BJ (cell line): ENCODE measurements at places on chromosomes 2 and 18.

DNA sequence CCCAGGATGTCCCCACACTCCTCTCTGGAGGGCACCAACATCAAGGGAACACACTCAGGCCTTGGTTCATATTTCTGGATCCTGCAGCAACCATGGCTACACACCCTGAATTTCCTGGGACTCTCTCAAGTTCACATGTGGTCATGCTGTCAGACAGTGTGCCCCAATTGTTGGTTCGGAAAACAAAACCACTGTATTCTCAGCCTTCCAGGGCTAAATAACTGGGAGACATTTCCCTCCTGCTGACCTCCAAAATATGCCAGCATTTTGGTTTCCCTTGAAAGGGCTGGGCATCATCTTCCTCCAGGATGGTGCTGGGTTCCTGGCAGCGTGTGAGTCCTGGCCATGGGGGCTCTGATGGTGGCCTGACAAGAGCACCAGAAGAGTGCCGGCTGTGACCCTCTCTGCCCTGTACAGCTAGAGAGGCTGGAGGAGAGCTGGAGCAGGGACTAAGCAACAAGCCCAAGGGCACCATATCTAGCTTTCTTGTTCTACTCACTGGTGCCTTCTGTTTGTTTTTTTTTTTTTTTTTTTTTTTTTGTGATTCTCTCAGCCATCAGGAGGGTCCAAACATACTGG is 37.5 kb upstream of the WIPF1 start:
- no peak for DNase-seq

- DNase-seq = no peak
These were observed 6.1 kb downstream of the FAM124B start for GRCh38 chr2:224395620-224396390.

GRCh38 chr2:62152000-62152399 is 43.9 kb upstream of the B3GNT2 start:
- DNase-seq = no peak

DNA sequence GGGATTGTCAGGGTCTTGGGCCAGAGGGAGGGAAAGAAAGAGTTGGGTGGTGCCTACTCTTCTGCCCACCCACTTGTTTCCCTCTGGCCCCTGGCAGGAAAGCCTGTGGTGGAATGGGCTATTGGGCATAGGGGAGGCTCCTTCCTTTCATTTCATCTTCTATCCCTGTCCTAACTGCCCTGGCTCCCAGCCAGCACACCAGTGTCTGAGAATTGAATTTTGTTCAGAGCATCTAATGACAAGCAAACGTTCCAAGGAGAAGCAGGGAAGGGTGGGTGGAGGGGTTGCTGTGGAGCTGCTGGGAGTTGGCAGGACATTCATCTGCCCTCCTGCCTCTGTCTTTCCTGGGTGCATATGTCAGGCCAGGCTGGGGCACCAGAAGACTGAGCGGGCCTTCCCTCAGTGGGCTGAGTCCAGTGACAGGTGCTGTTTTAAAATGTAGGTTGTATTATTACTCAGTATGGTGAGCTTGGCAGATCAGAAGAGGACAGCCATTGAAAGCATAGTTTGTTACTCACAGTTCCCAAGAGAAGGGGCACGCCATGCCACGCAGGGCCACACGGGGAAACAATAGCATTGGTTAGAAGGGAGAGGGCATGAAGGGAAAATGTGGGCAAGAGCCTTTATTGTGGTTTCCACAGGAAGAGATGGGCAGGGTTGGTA is 171.9 kb downstream of the ACOXL start:
- no peak for DNase-seq

- DNase-seq = no peak
These were observed 374.2 kb downstream of the TDRD15 start for GRCh38 chr2:21498016-21498415.

DNA sequence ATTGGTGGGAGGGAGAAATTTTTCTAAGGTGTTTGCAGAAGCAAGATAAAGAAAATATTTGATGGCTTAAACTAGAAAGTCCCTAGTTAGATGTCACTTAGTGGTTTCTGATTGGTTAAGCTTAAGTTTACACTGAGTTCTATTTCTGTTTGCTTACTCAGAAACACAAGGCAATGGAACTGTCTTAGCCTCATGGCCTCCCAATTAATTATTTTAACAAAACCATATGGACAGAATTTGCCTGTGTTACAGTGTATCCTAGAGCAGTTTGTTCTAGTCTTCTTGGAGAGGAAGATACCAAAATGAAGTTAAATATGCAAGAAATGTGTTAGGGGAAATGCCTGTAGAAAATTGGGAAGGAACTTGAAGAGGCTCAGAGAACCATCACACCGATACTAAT is 4.6 kb upstream of the IMPACT start:
- no peak for DNase-seq

- no peak for DNase-seq
These were observed 18.7 kb downstream of the CABLES1 start for GRCh38 chr18:23154030-23154429.
